Hematopoietic multipotent progenitor cell treated with erythropoietin and hydrocortisone succinate and interleukin-3 and kit ligand, for 8 days (in vitro differentiated cells): ENCODE measurements at places on chromosomes 3 and 15.

DNA sequence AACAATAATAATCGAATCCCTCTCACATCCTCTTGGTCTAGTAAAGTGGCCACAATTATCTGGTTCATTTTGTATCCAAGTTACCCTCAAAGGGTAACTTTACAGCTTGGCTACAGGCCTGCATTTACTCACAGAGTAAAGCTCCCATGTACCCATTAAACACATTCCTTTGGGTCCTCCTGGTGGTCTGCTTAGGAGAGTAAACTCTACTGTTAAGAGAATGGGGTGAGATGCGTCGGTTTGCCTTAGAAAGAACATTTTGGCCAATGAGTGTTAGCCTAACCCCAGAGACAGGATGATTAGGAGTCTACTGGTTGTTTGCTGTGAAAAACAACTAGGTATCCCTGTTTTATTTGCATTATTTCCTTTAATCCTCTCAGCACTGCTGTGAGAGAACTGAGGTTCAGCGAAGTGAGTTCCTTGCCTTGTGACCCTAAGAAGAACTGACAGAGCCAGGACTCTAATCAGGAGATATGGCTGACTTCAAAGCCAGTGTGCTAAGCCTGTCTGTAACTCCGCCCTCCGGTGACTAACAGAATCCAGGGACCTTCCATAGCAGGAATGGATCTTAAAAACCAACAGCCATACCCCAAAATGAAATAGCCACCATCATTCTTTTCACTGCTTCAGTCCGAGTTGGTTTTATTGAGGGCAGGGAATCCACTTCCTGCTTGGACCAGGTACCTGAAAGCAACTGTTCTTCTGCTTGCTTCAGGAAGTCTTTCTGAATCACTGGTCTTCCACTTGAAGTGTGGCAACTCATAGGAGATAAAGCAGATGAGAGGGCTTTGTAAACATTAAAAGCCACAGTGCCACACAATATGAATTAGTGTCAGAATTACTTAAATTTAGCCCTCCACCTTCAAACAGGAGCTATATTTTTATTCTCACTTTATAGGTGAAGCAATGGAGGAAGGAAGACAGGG, 317.3 kb upstream of the WNT5A start:
- DNase-seq: no peak

- no peak for DNase-seq
Observed at GRCh38 chr3:108403686-108404345, 106.6 kb downstream of the MYH15 start.

- DNase-seq: no peak
Observed at GRCh38 chr15:68391121-68391520, 40.8 kb downstream of the ITGA11 start.

- no peak for DNase-seq
Observed at GRCh38 chr15:79090487-79091203, at the start of gene RASGRF1. Gene RASGRF1 (minus strand): TSS chr15:79090780. CDS start chr15:79090498, 282 bp downstream.

DNA sequence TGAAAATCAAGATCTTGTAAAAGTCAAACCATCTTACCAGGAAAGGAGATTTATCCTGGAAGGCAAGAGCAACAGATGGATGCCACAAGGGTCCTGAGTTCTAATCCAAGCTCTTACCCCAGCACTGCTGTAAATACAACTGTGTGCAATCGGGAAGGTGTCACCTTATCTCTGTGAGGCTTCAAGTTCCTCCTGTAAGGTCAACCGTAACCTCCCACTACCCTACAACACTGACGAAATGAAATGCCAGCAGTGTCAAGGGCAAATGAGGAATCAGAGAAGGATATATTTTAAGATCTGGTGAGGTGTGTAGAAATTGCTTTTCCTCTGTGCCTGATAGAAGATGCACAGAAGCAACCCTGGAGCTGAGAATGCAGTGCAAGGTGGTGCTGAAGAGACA, 207.8 kb downstream of the NTRK3 start:
- DNase-seq: no peak

GRCh38 chr3:132549890-132550578, 47.0 kb upstream of the ACKR4 start:
- DNase-seq: peak; percentile 21

DNA sequence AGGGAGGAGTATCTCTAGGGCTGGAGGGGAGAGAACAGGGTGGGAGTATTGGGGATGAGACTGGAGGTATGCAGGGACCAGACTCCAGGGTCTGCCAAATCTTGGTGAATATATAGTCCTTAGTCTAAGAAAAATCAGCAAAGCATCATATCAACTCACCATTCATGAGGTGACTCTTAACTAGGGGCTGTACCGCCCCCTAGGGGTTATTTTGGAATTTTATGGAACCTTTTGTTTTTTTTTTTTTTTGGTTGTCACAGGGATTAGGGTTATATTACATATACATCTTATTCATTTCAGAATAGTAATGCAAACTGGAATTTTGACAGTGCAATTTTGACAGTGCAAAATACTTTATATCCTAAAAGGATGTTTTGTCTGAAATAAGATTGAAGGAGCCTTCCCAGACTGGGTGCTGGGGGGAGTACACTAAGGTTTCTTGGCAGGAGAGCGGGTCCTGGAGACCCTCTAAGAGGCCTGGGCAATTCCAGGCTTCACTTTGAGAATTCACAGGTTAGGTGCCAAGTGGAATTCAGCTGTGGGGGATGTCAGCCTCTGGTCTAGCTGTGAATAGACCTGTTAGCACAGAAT, 7.5 kb downstream of the CMTM7 start:
- DNase-seq: peak; percentile 88
